ENCODE measurements at places on chromosomes 7 and 10. TPM values are rescaled to one million over a fixed set of nuclear protein-coding genes. Genes with fewer than 3 reads are reported as not detected.
A peak's percentile ranks its signal among the peaks of the same experiment; 100 is the strongest.

GRCh38 chr10:87659571-87660483 is at the start of gene PAPSS2:
TSS of gene PAPSS2 (plus strand) at chr10:87659878. CDS start at chr10:87659982, 104 bp downstream.
- peak within 1 kb of the TSS; percentile 71 for H3K27ac ChIP-seq
- H3K27me3 ChIP-seq, result no peaks in the 10 kb centered on the region
- no peaks in the 10 kb centered on the region for H3K36me3 ChIP-seq
- peaks cover 39% of the 10 kb centered on the region for H3K4me1 ChIP-seq
- DNase-seq, result peak; percentile 88
- peak within 1 kb of the TSS; percentile 62 for H3K4me3 ChIP-seq

- no peak overlapping the region for H3K4me3 ChIP-seq
- peak; percentile 42 for DNase-seq
- no peaks in the 10 kb centered on the region for H3K27me3 ChIP-seq
These were observed 15.7 kb downstream of the SLIT1 start for GRCh38 chr10:97169911-97170693.

DNA sequence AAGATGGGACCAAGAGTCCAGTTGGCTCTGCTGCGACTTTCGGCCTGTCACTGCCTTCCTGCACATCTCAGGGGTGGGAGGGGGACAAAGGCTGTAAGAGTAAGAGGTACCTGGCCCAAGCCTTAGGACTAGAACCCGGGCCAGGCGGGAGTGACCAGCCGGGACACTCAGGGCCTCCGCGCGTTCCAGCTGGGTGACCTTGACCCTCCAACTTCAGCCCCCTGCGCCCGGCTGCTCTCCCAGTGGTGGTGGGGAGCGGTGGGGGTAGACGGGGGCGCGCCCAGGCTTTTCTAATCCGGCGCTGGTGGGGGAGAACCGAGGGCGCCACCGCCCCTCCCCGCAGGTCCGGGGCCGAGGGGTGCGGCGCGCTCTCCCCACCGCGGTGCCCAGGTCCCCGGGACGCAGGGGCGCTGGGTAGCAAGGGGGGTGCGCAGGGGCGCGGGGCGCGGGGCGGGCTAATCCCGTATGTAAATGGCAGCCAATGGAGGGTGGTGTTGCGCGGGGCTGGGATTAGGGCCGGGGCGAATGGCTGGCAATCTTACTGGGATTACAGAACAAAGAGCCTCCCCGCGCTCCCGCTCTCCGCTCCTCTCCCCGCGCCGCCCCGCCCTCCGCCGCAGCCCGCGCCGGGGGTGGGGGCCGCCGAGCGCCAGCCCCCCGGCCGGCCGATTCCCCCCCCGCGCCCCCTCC is at the start of gene GTF2IRD1:
TSS of gene GTF2IRD1 (plus strand) at position 585 of the 690 bp plus-strand sequence. CDS start 54,175 bp downstream, outside the sequence.
- no peaks in the 10 kb centered on the region for H3K36me3 ChIP-seq
- no peak for DNase-seq
- peaks cover 32% of the 10 kb centered on the region for H3K4me1 ChIP-seq
- H3K27me3 ChIP-seq, result peaks cover 29% of the 10 kb centered on the region

Gene LFNG
- 33.6 TPM for total RNA-seq

GRCh38 chr10:78262860-78263259 is 229.2 kb downstream of the RPS24 start:
- H3K4me3 ChIP-seq, result no peak overlapping the region
- H3K27me3 ChIP-seq, result no peaks in the 10 kb centered on the region
- no peak overlapping the region for H3K27ac ChIP-seq

GRCh38 chr7:4265066-4265465 is 417.0 kb upstream of the FOXK1 start:
- no peaks in the 10 kb centered on the region for H3K4me1 ChIP-seq
- H3K27ac ChIP-seq, result no peak overlapping the region
- no peaks in the 10 kb centered on the region for H3K27me3 ChIP-seq
- DNase-seq, result peak; percentile 75
- H3K4me3 ChIP-seq, result no peak overlapping the region
- no peaks in the 10 kb centered on the region for H3K36me3 ChIP-seq

Data from spleen (tissue), 13 donors.